Calu3 (cell line): ENCODE measurements at places on chromosomes 5 and 9.

DNA sequence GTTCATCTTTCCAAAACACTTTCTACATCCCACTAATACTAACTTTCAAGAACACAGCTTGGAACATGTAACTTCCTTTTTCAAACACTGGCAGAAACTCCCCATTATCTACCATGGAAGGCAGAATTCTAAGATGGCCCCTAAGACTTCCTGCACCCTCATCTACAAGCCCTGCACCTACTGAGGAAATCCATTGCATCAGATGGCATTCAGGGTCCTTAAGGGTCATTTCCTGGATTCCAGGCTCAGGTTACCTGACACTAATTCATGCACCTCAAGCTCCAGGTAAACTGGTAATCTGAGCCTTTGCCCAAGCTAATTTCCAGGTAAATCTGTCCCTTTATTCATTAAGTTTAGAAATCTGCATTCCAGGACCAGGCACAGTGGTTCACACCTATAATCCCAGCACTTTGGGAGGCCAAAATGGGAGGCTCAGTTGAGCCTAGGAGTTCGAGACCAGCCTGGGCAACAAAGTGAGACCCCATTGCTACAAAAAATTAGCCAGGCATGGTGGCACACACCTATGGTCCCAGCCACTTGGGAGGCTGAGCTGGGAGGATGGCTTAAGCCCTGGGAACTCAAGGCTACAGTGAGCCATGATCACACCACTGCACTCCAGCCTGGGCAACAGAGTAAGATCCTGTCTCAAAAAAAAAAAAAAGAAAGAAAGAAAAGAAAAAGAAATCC is 91.6 kb downstream of the NFIB start:
- DNase-seq: no peak

DNA sequence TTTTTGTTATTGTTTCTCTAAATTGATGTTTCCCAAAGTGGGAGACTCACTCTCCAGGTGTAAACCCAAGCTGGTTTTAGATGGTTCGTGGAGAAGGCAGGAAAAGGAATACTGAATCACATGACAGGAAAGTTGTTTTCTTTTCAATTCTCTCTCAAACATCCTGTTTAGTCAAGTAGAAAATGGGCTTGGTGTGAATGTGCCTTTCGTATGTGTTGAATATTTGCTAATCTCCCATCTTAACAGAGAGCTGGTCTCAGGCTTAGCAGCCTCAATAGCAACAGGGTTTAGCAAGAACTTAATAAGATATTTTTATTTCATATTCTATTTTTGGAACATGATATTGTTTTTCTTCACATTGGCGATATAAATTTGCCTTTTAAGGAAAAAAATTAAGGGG is 119.7 kb downstream of the INSYN2B start:
- no peak for DNase-seq

DNA sequence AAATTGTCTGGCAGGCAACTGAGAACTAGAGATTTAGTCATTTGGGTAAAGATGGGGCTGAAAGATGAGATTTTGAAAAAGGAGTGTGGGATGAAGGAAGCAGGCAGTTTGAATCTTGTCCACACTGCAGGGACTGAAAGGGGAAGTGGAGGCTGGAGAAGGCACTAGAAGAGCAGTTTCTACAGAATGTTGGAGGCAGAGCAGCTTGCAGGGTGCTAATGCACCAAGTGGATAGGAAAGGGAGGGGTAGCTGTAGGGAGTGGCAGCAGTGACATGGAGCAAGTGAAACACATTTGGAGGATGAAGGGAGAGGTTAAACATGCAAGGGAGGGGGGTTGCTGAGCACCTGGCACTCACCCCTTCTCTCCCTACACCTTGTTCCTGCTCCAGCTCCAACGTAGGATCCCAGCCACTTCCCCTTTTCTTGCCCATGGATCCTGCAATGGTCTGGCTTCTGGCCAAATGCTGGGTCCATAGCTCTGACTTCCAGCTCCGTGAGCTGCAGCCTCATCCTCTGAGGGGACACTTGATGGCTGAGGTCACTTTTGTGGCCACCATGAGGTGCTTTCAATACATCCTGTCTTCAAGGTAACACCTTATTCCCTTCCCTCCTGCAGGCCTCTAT is 30.0 kb upstream of the FGD3 start:
- DNase-seq: no peak

GRCh38 chr9:36903541-36904435 is 130.3 kb downstream of the PAX5 start:
- DNase-seq: peak; percentile 51

DNA sequence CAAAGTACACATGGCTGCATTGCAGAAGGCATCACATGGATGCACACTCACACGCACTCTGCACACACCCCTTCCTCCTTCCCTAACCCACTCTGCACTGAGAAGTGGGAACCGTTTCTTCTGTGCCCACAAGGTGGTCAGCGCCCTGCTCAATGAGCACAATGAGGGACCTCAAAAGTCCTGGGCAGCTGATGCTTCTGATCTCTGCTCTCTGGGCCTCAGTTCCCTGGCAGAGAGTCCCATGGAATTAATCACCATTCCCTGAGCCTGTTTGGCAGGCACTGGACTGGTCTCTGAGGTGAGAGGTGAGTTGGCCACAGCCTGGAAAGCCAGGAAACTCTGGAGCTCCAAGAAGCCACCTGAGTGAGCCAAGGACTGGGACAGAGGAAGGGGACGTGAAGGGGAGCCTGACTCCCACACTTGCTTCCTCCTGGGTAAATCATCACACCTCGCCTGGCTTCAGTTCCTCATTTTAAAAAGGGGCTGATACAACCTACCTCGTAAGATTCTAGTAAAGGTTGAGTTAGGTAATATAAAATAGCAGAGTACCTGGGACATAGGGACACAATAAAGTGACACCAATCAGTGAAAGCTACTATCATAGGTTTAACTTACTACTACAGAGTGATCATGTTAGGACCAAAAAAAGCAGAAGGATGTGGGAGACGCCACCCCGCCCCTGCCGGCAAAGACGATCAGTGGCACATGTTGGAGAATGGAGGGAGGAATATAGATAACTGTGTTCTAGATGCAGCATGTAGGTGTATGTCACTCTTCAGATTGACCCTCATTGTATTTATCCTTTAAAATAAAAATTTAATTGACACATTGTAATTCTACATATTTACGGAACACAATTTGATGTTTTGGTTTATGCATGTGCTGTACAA is 21.1 kb upstream of the IGFBPL1 start:
- DNase-seq: no peak

DNA sequence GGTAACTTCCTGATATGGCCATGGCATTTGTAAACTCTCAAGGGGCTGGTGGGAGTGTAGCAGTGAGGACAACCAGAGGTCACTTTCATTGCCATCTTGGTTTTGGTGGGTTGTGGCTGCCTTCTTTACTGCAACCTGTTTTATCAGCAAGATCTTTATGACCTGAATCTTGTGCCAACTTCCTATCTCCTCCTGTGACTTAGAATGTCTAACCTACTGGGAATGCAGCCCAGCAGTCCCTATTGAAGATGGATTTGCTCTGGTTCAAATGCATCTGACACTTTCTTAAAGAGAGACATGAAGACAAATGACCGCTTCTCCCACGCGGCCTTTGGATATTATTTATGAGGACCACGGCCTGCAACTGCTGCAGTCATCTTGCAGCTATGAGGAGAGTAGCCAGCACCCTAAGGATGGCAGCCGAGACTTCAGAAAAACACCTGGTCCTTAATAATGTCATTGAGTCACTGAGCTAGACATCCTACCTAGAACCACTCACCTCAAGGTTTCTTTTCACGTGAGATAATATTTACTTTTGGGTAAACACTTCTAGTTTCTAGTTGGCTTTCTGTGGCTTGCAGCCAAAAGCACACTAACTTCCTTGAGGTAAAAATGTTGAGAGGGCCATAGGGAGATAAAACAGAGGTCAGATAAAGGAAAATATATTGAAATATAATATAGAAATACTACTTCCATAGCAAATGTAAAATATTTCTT is 28.2 kb downstream of the CETN3 start:
- DNase-seq: peak; percentile 27

- no peak for DNase-seq
These were observed 15.8 kb upstream of the FCN2 start for GRCh38 chr9:134864821-134865190.

GRCh38 chr5:30039379-30039778 is 1154.1 kb upstream of the CDH6 start:
- DNase-seq: no peak

- DNase-seq: no peak
These were observed 28.5 kb downstream of the FUBP3 start for GRCh38 chr9:130607640-130608420.

- no peak for DNase-seq
These were observed 6.7 kb downstream of the CNTFR start for GRCh38 chr9:34582787-34583186.

DNA sequence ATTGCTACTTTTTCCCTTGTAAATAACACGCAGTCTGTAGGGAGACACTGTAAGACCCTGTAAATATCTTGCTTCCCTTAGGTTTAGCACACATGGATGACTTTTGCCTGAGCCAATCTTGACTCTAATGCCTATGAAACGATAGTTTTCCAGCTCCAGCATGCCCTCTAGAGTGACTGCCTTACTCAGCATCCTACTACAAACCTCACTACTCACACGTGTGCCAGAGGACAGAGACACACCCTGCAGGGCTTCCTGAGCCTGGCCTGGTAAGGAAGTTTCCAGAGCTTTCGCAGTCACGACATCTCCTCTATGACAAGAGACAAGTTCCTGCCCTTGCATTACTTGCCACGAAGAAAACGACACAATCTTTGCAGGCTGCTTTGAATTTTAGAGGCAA is 138.1 kb downstream of the ATPSCKMT start:
- no peak for DNase-seq

DNA sequence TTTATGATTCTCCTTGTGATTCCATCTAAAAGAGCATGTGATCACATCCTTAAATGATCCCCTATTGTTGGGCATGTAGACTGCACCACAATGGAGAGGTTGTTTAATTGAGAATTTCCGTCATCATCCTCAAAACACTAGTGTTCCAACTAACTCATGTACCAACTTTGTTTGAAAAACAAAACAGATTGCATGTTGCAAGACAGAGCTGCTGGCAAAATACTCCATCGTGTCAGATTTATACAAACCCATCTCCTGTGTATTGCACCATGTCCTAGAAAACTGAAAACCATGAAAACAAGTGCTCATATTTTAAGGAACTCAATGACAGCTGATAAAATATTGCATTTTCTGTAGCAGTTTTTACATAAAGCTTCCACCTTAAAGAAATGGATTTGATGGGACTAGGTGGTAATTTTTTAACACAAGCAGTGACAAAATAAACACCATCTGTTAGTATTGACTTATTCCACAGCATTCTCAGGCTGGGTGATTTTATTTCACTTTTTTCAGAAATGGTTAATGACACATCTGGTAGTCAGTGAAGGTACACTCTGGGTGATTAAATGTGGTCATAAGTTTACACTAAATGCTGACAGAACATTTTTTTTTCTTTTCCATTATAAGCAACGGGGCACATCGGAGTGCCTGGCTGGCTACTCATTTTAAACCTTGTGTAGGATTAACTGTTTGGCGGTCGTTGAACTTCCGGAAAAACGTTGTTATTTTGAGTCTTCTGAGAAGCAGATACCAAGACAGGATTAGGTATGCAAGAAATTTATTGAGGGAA is 602.9 kb upstream of the WWC1 start:
- DNase-seq: no peak

DNA sequence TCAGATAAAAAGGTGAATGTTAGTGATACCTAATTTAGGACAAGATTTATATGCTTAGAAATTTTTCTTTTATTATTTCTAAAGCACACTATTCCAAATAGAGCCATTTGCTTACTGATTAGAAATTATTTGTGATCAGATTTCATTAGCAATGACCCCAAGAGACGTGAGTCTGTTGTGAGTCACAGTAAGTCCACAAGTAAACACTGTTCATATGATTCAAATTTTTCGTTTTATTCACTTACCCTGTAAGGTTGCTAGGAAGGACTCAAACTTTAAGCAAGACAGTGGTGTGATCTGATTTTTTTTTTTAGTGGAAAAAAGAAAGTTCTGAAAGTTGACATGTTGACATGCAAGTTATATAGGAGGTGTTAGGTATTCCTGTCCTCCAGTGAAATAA is 1.2 kb downstream of the CARD6 start:
- no peak for DNase-seq

DNA sequence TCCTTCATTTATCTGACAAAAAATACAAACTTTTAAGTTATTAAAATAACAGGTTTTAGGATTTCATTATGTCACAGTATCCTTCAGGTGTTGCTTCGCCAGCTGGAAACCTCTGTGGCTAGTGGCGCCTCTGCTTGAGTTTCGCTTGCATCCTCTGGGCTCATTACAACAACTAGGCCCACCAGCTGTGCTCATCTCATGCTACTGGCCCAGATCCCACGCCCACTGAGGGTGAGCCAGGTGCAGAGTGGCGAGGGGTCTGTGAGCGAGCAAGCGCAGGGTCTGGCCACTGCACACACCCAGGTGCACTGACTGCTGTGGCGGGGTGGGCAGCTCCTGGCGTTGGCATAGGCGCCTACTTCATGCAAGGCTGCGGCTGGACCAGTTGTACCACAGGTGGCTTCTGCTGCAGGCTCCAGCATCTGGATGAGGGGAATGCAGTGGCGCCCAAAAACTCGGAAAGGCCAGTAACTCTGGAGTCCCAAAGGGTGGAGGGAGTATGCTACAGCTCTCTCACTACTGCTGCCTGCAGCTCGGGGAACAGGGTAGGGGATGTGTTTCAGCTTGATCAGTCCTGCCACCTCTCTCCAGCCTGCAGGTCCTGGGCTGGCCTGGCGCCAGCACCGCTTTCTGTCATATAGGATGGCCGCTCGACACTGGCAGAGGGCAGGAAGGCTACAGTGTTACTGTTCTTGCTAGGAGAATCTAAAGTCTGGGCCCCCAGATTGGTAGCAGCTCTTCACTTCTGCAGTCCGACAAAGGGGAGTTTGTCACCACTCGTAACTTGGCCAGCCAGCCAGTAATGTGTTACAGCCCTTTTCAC is 452.1 kb downstream of the TUSC1 start:
- no peak for DNase-seq

DNA sequence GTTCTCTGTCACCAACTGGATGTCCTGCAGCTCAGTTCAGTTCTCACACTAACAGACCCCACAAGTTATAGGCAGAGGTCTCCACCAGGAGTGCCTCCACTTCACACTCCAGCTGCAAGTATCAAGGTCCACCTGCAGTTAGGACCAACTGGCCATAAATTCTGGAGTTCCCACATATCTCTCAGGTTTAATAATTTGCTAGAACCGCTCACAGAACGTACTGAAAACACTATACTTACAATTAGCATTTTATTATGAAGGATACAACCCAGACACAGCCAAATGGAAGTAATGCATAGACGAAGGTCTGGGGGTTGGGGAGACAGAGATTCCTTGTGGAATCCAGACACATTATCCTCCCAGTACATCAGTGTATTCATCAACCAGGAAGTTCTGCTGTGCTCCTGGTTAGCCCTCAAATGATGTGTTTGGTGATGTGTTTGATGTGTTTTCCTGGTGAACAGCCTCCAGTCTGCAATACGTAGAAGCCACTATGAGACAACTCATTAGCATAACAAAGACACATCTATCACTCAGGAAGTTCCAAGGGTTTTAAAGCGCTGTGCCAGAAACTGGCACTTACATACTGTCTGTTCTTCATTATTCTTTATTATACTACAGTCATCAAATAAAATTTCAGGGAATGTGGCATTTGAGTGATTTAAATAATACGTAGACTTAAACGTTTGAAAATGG is 25.4 kb downstream of the OGN start:
- DNase-seq: no peak

- peak; percentile 75 for DNase-seq
These were observed 7.8 kb downstream of the EXOSC2 start for GRCh38 chr9:130701059-130702022.
